ENCODE measurements at places on chromosomes 2 and 18.

DNA sequence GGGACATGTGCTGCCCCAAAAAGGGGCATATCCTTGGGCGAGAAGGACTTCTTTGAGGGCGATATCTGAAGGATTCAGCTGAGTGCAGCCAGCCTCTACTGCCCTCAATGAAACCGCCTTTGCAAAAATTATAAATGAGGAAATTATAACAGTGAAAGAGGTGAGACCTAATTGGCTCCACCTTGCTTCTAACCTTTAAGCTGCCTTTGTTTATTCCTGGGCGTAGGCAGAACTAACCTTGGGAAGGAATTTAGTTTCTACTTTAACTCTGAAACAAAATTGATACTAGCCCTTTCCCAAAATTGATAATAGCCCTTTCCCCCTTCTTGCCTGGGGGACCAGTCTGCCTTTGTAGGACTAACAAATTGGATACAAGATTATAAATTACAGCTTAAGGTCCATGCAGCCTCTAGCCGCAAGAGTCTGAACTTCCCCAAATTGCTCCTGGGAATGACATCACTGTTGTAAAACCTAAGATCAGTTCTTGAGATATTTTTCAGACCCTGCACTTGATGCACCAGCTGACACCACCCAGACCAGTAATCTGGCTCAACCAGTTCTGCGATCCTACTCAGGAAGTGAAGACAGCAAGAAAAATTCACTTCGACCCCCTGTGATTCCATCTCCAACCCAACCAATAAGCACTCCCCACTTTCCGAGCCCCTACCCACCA lies 36.0 kb upstream of the ASAP2 start:
- no peak for DNase-seq

DNA sequence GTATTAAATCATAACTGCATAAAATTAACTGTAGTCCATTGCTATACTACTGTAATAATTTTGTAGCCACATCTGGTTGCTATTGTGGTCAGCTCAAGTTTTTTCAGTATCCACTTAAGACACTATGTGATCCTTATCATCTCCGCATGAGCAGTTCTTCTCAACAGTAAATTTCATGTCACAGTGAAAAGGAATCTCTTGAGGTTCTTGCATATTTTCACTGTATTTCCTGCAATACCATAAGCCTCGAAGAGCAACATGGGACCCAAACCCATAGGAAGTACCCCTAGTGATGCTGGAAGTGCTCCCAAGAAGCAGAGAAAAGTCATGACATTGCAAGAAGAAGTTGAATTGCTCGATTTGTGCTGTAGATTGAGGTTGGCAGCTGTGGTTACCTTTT lies 86.7 kb downstream of the LDLRAD4 start:
- no peak for DNase-seq

DNA sequence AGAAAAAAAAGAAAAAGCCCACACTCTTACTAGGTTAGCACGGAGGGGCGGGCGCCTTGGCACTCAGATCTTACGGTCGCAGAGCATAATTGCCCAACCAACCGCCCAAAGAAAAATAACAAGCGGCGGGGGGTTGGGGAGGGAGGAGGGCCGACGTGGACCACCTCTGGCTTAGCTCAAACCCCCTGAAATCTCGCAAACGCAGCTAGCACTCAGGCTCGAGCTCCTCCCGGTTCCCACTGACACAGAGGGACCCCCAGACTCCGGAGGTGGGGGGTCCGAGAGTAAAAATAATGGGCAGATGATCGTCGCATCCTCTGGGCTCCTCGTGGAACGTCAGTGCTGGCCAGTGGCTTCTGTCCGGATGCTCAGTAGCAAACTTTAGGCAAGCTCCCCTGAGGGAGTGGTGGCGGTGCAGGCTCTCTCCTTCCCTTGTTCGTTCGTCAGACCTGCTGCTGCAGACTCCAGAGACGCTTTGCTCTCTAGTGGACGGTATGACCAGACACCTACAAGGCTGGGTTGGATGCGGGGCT lies 12.0 kb downstream of the CATIP start:
- DNase-seq, result no peak

GRCh38 chr18:50034029-50034428 lies 160.9 kb downstream of the MYO5B start:
- no peak for DNase-seq

DNA sequence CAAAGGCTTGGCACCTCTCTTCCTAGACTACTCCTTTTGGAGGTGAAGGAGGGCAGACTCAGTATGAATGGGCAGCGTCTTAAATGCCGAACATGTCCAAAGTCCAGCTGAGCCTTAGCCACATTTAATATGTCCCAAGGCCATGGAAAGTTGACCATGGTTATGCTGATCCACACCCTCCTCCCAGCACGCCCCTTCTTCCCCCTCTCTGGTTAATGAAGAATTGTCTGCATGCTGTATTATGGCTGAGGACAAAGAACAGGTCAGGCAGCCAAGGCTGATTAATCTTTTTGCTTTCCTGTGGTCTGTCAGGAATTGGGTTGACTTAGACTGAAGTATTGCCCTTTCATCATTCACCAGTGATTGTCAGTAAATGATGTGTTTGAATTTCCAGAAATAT lies 5.8 kb upstream of the MYOM1 start:
- DNase-seq, result no peak

DNA sequence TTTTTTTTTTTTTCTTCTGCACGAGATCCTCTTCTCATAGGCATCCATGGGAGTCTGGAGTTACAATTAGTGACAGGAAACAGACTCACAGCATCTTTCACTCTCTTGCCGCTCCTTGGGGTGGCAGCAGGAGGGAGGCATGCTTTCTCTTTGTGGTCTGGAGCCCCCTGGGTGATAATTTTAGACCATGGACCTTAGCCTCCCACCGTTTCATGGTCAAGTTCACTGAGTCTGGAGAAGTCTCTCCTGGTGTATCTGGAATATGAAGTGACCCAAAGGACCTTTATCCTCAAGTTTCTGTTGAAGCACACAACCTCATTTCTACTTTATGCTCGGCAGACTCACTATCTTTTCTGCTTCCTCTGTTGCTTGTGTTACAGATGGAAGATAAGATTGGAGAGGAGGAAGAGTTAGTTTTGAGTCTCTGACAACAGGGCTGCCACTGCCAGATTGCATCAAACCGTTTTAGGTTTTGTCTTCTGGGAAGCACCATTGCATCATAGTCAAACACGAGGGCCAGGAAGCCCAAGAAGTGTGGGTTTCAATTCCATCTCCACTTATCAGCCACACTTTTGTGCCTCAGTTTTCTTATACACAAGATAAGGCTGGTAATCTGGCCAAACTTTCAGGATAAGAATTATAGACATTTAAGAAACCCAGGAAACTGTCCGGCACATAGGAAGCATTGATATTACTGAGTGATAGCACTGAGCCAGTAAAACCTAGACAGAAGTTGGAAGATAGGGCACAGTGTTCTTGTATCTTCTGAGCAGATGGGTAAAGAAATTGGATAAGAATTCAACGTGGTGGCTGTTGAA lies 62.3 kb downstream of the ADCYAP1 start:
- no peak for DNase-seq

DNA sequence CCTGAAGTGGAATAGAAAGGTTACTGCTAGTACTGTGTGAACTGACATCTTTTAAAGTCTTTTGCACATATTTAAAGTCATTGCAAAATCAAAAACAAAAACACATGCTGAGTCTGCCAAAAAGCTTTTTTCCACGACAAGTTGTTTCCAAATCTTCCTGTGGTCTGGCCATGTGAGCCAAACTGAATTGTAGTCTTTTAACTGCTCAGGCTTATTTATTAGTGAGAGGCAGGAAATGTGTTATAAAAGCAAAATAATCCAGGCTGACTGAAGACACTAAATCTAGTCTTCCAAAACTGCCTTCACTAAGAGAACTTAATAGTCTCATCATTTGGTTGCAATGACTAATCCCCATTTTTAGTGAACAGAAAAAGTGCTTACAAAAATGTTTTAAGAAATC lies 2.3 kb downstream of the KRCC1 start:
- no peak for DNase-seq

DNA sequence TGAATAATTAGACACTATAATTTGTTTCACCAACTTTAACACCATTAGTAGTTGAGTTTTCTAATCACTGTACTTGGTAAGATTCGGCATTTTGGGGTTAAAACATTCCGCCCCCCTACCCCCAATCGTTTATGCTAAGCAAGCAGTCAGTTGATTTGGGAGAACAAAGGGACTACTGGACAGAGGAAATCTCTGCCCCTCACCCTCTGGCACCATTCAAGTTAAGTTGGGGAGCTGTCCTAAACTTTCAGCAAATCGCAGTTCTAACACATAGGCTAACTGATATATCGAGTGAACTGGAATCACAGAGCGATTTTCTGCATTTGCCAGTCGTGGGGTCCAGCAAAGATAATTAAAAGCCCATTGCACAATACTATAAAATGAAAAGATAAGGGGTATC lies 5.6 kb downstream of the KLF7 start:
- no peak for DNase-seq

GRCh38 chr2:211455216-211455841 lies 898.9 kb downstream of the CPS1 start:
- DNase-seq, result no peak

DNA sequence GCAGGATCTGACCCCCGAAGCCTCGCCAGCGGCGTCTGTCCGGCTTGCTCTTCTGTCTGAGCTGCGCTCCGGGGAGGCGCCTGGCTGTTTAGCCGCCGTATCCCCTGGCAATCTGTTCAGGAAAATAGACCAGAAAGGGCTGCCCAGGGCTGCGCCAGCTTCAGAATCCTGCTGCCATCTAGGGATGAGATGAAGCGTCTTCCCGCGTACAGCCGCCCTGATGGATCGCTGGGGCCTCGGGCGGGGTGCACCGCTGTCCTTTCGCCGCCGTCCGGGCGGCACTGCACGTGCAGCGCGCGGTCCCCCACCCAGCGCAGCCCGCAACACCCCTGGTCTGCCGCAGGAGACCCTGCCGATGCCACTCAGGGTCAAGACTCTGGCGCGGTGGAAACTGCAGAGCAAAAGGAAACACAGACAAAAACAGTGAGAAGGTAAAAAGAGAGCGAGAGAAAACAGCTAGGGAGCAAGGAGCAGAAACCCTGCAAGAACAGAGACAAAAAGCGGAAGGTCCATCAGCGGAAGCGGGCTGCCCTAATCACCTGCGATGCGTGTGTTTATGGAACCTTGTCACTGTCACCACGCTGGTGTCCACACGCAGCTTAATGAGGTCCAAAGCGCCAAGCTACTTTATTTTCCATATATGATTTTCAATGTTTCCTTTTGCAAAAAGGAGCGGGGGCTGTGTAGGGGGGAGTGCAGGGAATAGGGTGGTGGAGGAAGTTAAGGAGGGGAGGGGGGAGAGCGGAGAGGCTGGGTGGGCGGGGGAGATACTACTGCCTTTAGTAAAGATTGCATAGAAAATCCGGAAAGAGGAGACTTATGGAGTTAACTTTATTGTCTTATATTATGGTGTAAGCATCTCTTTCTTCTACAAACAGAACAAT lies 2113.3 kb upstream of the PIK3C3 start:
- peak; percentile 84 for DNase-seq

GRCh38 chr2:179268277-179268925 lies 3.8 kb upstream of the SESTD1 start:
- no peak for DNase-seq

DNA sequence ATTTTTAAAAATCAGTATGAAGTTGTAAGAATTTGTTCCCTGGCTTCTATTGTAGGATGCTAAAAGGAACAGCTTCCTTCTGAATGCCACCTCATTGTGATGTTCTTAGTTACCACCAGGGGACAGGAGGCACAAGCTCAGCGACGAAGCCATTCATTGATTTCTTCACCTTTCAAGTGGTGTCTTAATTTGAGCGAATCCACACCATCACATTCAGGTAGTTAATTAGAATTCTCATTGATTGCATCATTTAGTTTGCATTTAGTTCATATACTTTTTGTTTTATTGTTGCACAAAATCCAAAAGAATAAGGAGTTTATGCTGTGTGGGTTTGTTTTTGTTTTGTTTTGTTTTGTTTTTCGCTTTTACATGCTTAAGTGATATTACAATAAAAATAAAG lies 23.1 kb downstream of the CYP27C1 start:
- DNase-seq, result no peak

GRCh38 chr2:197157879-197158537 lies 152.6 kb downstream of the ANKRD44 start:
- DNase-seq, result no peak

DNA sequence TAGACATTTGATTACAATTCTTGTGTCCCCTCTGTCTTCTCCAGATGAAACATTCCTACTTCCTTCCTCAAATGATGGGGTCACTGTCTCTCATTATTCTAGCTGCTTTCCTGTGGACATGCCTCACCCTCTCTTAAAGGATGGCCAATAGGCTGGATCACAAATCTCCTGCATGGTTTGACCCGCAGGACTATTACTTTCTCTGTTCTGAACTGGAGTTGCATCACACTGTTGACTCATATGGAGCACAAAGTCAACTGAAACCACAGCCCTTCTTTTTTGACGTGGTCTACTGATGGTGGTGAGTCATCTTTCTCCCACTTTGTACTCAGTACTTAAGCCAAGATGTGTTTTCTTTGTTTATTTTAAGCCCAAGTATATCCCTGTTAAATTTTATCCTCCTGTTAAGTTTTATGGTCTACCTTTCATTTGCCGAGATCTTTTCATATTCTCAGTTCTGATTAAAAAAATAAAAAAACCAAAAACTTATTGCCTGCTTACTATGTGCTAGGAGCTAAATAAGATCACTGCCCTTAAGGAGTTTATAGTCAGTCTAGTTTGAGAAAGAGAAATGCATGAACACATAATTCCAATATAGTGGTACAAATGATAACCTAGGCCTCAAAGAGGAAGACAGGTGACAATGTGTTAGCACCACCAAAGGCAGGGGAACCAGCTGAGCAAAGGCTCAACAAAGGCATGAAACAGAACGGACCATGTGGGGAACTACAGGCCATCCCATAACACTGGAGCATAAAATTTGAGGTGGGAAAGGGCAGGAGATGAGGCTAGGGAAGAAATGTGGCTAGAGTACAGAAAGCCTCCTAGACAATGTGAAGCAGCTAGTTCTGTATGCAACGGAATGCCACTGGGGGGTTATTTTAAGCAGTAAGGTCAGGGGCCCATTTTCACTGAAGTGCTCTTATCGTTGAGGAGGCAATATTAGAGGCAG lies 67.6 kb upstream of the ZFP36L2 start:
- no peak for DNase-seq
